Common myeloid progenitor, CD34-positive (primary cell): ENCODE measurements at places on chromosomes 5 and 9.

DNA sequence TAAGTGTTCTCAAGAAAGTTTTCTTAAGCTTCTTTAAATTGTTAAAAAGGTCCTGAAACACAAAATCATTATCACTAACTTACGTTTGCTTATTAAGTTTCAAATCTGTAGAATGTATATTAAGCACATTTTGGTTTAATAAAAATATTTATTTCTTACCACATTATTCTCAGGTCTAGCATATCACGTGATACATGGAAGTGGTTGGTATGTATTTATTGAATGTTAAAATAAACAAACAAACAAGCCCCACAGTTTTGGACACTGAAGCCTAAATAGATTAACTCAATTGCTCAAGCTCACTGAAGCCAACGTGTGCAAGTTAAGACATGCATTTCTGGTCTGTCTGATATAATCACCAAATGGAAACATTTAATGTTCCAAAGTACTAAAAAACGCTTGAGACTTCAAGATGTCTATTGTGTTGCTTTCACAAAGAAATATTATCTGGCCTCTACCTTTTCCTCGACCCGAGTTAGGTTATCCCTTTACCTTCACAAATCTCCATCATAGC is 1136.9 kb downstream of the TAF11L14 start:
- H3K4me3 ChIP-seq = no peak overlapping the region
- no peaks in the 10 kb centered on the region for H3K36me3 ChIP-seq
- H3K27ac ChIP-seq = no peak overlapping the region
- H3K4me1 ChIP-seq = no peaks in the 10 kb centered on the region

DNA sequence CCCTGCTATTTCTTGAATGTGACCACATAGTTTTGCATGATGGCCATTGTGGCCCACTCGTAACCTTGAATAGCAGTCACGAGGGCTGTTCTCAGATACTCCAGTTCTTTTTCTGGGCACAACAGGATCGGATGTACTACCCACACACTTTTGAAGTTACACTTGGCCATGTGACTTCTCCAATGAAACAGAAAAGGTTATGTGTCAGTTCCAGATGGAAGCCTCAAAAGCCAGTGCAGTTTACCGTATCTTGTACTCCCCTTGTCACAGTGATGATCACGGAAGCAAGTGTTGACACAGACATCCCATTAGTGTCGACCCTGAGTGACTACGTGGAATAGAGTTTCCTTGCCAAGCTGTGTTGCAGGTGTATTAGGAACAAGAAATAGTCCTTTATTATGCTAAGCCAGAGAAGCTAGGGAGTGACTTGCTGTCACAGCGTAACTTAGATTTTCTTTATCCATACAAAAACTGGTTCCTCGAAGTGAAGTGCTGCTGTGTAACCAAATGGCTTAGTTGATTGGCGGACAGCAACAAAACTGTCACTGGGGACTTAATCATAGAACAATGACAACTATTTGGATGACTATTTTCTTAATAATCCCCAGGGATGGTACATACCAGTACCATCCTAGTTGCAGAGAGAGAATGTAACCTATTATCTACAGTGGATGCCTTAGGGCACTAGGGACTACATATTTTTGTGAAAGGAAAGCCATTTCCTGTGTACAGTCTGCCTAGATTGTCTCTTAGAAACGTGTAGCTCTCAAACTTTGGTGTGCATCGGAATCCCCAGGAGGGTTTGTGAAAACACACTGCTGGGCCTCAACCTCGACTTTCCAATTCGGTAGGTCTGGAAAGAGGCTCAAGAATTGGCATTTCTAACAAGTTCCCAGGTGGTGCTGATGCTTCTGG is 90.1 kb upstream of the DMRT1 start:
- no peaks in the 10 kb centered on the region for H3K36me3 ChIP-seq
- no peak for DNase-seq
- H3K4me1 ChIP-seq = peaks cover 65% of the 10 kb centered on the region

DNA sequence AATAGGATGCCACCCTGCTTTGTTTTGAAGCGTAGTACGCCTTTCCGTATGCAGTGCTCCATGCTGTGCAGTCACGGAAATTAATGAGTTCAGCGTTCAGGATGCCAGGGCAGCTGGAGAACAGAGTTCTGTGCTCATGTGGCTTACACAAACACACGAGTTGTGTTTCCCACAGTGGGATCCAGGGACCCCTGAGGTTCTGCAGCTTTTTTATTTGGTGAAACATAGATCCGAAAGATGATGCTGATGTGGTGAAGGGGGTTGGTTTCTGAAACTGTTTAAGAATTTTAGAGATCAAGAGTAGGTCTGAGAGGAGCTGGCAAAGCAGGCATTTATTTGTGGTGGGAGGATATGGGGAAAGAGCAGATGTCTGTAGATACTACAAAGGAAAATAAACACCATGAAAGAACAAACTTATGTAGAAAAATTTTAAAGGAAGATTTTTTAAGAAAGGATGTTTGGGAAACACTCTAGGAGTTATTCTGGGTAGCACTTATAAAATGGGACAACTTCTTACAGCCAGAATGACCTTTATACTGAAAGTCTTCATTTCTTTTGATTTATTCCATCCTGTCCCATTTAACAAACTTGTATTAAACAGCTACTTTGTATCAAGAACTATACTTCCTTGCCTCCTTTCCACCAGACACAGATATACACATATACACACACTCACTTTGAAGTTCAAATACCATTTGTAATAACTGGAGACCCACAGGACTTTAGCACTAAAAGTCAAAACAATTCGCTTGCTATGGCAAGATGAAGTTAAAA is 52.7 kb downstream of the ITGA1 start:
- no peaks in the 10 kb centered on the region for H3K27me3 ChIP-seq
- no peak overlapping the region for H3K27ac ChIP-seq
- H3K4me3 ChIP-seq = no peak overlapping the region
- H3K4me1 ChIP-seq = no peaks in the 10 kb centered on the region
- H3K36me3 ChIP-seq = no peaks in the 10 kb centered on the region

DNA sequence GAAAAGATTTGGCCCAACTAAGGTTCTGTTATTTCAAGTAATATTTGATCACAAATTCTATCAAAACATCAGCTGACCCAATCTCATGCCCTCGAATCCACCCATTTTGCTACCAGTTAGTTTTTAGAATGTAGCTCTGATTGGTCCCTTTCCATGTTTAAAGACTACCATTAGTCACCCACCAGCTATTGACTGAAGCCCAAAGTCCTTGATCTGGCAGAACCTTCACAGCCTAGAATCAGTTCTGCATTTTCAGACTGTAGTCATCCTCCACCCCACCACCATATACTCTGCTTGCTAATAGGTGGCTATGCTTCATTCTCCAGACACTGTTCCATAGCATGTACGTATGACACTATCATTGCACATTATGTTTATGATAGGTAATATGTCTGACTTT is 182.2 kb upstream of the TARS1 start:
- no peak overlapping the region for H3K27ac ChIP-seq
- no peak overlapping the region for H3K4me3 ChIP-seq
- peak; percentile 34 for DNase-seq
- no peaks in the 10 kb centered on the region for H3K36me3 ChIP-seq
- no peaks in the 10 kb centered on the region for H3K27me3 ChIP-seq

- no peak overlapping the region for H3K4me3 ChIP-seq
- DNase-seq = no peak
- H3K36me3 ChIP-seq = no peaks in the 10 kb centered on the region
- no peaks in the 10 kb centered on the region for H3K27me3 ChIP-seq
Observed at GRCh38 chr9:22645893-22646292, 199.3 kb downstream of the DMRTA1 start.
